ENCODE measurements at places on chromosomes 12 and 14.
A peak's percentile ranks its signal among the peaks of the same experiment; 100 is the strongest.

- DNase-seq: no peak
These were observed 50.8 kb upstream of the KCNA5 start for GRCh38 chr12:4992871-4993270.

DNA sequence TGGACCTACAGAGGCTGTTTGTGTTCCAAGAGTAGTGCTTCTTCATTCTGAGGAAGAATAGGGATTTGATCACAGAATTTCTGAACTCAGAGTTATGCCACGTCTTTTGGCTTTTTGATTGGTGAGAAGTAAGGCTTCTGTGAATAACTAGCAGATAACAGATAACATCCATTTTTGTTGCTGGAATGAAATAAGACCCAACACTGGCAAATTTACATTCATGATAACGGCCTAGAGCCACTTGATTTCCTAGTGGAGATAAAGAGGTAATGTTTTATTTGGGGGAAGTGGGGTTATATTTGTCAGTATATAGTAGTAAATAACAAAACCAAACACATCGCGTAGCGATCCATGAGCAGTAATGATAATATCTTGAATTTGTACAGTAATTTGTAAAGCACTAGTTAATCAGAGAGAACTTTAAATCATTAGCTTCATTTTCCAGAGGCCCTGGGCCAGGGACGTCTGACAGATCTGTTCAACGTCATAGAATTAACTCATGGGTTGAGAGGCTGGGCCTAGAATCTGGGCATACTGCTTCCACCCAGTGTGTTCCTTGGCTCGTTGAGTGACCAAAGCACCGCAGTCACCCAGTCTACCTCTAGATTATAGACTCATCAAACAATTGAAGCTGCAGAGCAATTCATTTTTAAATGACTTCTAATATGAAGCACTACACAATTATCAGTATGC is 79.6 kb downstream of the HMGA2 start:
- DNase-seq: no peak

DNA sequence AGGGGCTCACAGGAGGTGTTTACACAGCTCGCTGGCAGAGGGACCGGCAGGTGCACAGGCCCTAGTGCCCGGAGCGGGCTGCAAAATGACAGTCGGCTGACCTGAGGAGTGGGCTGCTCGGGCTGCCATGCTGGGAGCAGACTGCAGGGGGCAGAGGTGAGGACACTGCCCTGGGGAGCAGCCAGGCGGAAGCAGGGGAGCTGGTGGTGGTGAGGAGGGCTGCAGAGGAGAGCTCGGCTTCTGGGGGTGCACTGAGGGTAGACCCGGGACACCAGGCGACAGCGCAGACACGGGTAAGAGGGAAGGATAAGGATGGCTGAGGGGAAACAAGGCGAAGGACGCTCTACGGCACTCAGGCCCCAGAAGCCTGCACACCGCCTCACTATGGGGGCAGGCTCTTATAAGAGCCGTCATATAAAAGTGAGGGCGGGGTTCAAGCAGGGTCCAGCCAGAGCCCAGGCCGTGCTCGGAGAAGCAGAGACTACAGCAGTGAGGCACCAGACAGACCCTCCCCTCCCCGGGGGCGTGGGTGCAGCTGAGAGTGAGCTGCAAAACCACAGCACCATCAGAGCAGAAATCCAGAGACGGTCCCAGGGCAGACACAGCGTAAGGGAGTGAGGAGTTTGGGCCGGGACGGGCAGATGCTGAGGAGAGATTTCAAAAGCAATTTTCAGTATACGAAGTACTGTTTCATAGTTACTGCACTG is 62.5 kb downstream of the CCDC88C start:
- peak; percentile 30 for DNase-seq

DNA sequence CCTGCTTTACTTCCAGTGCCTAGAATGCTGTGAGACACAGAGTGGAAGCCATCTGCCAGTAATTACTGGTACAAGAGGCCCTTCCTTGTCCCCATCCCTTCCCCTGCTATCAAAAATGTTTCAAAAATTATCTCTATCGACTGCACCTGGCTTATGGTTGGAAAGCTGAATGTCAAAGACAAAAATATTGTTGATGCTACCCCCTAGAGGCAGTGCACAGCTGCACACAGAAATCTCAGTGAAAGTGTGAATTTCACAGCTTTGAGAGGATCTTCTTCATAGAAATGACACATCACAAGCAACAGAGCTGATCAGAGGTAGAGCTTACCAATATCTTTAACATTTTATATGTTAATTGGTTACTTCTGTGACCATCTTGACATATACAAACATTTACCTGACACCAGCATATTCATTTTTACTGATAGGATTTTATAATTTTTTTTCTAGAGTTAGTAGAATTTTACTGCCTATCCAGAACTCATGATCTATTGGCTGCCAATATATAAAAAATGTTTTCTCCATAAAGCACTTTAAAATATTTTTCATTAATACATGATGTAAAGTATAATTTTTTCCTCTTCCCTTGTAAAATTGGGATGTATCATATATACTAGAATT is 138.0 kb downstream of the AACS start:
- peak; percentile 27 for DNase-seq

- DNase-seq: no peak
These were observed 820.7 kb upstream of the FBXO33 start for GRCh38 chr14:40252817-40253447.
